ENCODE measurements at places on chromosomes 11 and 22.

DNA sequence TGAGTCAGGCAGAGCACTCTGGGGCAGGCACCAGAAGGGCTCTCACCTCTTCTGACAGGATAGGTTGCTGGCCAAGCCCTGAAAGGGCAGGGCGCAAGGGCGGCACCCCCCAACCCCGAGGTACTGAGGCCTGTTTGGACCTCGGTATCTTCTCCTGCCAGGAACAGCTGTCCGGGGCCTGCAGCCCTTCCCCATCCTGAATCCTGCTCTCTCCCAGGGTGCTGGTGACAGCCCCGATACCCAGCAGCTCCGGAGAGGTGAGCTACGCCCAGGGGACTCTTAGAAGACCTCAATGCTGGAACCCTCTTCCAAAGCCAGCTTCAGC lies 79.1 kb downstream of the PHF21B start:
- no peak for ATAC-seq

DNA sequence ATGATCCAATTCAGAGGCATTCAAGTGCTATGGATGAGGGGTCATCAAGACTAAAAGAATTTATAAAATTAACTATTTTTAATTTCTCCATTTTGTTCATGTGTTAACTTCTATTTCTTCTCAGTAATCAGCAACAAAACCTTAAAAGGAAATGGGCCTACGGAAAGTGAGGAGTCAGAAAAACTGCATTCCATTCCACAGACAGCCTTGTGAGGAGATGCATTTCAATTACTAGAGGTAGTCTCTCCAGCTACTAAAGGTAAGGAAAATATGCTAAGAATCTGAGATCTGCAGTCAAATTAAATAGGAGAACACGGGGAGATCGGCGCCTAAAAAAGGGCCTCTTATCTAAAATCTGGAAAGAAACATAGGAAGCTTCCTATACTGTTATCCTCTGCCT lies 661.7 kb downstream of the DLG2 start:
- no peak for ATAC-seq

GRCh38 chr11:17267576-17267975 lies 9.0 kb upstream of the NUCB2 start:
- ATAC-seq, result no peak

- peak; percentile 98 for ATAC-seq
Measured at GRCh38 chr11:43358801-43359421, at the start of gene TTC17. Gene TTC17, plus strand, starts transcription at chr11:43358920. Its CDS starts 35 bp downstream, at chr11:43358955.

DNA sequence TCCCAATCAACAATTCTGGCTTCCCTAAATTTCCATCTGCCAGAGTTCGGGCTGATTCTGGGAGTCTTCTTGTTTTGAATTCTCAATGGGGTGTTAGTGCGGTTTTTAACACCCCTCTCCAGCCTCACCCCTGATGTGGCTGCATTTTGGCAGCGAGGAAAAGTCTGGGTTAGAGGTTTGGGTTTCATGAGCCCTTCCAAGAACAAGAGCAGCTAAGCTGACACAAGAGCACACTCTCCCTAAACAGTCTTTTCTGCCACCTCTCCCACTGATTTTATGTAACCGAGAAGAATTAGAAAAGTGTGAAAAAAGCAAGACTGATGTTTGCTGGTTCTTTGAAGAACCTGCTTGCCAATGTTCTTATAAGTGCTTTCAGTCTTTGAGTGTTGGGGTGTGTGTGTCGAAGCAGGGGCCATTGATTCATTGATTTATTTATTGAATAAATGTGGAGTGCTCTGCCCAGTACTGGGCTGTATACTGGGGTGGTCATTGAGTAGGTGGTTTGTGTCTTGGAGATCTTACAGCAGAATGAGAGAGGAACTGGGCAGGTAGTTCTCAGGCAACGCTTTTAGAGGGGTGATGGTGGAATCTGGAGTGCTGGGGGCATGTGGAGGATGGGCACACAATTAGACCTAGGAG lies 101.5 kb downstream of the TRAF6 start:
- no peak for ATAC-seq

DNA sequence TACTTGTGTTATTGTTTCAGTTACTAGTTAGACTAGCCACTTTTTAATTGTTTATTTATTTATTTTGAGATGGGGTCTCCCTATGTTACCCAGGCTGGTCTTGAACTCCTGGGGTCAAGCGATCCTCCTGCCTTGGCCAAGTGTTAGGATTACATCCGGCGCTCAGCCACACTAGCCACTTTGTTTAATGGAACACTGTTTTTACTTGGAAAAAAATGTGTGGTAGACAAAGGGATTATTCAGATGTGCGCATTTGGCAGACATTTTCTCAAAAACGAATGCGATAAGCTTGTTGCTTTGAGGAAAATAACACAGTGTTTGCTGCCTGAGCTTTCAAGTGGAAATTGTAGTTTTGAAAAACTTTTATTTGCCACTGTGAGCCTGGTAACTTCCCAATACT lies 51.0 kb downstream of the CTNND1 start:
- ATAC-seq, result no peak

GRCh38 chr11:75100314-75100713 lies 3.6 kb upstream of the OR2AT4 start:
- peak; percentile 65 for ATAC-seq

DNA sequence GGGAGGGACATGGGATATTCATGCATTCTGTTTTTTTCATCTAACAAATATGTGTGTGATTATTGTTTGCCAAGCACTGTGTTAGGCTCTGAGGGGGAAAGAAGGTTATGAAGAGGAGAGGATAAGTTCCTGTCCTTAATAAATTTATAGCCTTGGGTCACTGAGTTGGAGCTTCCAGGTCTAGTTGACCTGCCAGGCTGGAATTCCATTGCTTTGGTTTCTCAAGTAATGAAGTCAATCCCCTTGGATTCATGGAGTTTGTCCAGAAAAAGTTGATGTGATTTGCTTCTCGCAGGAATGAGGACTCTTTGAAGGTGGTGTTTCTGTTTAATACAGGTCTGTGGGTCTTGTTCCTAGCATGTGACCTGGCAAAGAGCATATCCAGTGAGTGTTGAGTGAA lies 156.2 kb downstream of the ADAMTS15 start:
- ATAC-seq, result no peak

GRCh38 chr11:44463751-44464150 lies 101.7 kb upstream of the CD82 start:
- no peak for ATAC-seq

- ATAC-seq, result no peak
Measured at GRCh38 chr11:74321487-74322188, 10.2 kb upstream of the P4HA3 start.

GRCh38 chr11:127248476-127248875 lies 247.9 kb upstream of the KIRREL3 start:
- no peak for ATAC-seq

GRCh38 chr11:83287631-83288030 lies 1.5 kb upstream of the CCDC90B start:
- no peak for ATAC-seq

DNA sequence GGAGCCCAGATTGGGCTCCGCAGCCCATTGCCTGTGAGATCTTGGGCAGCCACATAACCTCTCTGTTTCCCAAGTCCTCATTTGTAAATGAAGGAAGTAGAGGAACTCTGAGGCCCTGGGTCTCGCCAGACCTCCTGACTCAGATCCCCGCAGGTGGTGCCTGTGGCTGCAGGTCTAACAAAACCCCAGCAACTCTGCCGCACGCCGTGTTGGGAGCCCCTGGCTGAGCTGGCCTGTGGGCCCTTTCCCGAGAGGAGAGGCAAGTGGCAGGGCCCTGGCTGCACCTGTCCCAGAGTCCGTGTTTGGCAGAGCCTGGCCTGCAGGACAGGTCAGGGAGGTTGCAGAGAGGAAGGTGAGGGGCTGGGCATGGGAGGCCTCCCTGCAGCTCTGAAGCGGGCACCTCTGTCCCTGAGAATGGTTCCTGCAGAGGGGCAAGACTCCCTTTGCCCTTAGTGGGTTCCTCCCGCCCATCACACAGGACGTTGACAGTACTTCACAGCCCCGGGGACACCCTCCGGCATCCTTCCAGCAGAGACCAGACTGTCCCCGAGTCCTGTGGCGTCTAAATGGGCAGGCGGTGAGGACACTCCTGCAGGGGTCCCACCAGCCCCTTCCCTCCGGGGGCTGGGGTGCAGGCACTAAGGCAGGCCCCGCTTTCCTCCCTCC lies 67.7 kb downstream of the ARHGAP8 start:
- ATAC-seq, result peak; percentile 19

GRCh38 chr11:93908689-93909088 lies 58.3 kb upstream of the VSTM5 start:
- ATAC-seq, result peak; percentile 86

- no peak for ATAC-seq
Measured at GRCh38 chr11:100512475-100512874, 174.6 kb upstream of the ARHGAP42 start.

- ATAC-seq, result no peak
Measured at GRCh38 chr11:119496469-119496868, 73.5 kb upstream of the THY1 start.

DNA sequence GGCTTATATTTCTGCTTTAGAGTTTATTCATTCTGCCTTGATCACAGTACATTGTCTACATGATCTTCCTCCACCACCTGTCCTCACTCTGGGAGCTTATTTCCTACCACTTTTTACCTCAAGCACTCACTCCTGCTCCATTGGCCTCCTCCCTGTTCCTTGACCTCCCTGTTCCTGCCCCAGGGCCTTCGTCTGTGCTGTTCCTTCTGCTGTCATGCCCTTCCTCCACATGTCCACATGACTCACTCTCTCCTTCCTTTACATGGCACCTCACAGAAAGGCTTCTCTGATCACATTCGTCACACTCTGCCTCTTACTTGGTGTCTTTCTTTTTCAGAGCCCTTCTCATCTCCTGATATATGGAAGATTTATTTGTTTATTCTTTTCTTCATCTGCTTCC lies 103.0 kb downstream of the FBXO7 start:
- no peak for ATAC-seq

DNA sequence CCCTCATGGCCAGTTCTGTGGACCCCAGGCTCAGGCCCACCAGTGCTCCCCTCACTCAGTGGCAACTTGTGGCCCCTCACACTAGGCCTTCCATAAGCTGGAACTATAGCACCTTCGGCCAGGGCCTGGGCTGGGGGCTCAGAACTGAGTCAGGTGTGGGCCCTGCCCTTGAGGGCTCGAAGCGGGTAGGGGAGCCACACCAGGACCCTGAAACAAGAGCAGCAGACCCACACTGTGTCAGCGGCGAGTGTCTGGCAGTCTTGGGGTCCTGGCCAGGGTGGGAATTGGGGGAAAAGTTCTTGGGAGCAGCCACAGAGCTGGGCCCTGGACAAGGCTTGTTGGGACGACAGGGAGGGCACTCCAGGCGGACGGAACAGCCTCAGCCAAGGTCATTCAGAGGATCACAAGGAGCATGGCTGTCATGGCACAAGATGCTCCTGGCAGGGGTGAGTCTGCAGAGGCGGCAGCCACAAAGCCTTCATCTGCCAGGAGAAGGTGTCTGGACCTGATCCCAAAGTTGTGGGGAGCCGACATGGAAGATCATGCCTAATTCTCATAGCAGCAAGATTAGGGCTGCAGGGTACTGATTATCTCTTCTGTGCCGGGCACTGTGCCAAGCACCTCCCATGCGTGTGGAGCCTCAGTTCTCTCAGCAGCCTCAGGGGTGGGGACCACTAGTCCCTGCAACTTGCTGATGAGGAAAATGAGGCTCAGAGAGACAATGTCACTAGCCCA lies 50.7 kb downstream of the SHISAL1 start:
- ATAC-seq, result peak; percentile 18

DNA sequence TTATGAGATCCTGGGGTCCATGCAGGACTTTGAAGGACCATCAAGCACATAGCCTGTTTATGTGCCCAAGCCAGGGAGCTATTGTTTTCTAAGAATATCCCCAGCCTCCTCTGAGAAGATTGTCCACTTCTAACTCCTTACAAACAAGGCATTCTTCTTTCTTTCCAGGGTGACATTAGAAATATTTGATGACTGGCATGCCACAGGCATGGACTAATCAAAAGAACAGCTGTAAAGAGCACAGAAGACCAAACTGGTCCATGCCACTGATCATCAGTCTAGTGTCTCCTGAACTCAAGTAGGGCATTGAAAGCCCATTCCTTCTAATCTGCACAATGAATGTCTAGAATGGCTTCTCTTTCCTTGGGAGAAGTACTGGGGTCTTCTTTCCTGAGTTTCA lies 24.9 kb upstream of the LMO2 start:
- no peak for ATAC-seq

- ATAC-seq, result peak; percentile 98
Measured at GRCh38 chr11:1628506-1629325, 859 bp upstream of the KRTAP5-5 start.

- ATAC-seq, result no peak
Measured at GRCh38 chr11:34968862-34969261, 52.4 kb downstream of the PDHX start.

DNA sequence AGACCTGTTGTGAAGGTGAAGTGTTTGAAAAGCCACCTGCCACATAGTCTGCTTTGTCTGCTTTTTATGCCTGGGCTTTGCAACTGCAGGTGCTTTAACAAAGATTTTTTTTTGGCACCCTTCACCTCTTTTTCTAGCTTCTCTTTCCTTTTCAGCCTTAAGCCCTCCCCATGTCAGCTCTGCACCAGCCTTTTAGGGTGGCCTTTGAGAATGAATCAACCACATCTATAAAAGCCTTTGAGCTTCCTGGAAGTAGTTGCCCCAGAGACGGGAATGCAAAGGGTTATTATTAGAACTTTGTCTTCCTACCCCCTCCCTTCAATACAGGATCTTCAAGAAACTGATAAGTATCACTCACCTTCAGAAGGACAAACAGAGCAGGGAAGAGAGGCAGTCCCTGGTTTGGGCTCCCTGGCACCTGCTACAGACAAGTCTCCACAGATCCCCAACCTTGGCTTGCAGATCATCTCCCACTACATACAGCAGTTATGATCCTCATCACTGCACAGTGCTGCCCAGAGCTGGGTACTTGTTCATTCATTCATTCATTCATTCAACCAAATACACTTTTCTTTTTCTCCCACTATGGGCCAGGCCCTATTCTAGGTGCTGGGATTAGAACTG lies 8.0 kb downstream of the PVALB start:
- no peak for ATAC-seq

DNA sequence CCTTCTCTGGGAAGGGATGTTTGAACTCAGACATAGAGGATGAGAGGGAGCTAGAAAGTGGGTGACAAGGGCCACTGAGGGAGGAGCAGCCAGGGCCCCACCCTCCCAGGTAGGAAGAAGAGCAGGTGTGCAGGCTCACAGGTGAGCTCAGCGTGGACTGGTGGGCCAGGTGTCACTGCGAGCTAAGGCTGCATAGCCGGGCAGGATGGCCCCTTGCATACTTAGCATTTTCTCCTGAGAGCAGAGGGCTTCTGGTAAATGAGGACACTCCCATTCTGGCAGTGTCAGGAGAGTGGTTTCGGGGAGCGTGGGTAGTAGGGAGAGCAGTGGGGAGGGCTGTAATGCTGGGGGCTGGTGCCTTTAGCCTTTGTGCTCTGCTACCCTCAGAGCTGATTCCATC lies 843.4 kb downstream of the TBC1D22A start:
- no peak for ATAC-seq

GRCh38 chr11:123429913-123430720 lies at the start of gene GRAMD1B:
Gene GRAMD1B, plus strand, starts transcription at chr11:123430269. Its CDS starts 524 bp downstream, at chr11:123430793.
- peak; percentile 87 for ATAC-seq

GRCh38 chr11:103803062-103803461 lies 233.4 kb upstream of the DDI1 start:
- ATAC-seq, result no peak

Measured in SK-N-SH treated with all-trans-retinoic acid at 6 μM for 48 hours (cell line).